ENCODE measurements at places on chromosomes 12 and 14. TPM values are rescaled to one million over a fixed set of nuclear protein-coding genes. Genes with fewer than 3 reads are reported as not detected.

DNA sequence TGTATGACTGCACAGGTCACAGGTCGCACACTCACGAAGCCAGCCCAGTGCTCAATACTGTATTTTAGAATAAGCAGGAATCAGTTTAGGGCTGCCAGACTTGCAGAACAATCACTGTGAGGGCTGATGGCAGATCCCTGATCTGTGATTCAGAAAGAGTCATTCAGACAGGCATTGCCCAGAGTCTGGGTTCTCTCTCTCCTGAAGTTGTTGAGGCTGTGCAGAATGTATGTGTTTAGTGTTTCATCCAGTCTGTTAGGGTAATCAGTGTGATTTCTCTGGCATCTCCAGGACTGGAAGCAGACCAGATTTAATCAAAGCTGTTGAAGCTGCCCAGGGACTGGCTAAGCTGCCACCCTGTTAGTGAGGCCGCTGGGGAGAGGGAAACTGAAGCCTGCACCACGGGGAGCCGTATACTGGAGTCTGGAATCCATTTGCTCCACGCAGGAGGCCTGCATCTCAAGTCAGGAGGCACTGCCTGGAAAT lies 69.3 kb downstream of the ETV6 start:
- DNase-seq: no peak

- DNase-seq: no peak
These were observed 12.7 kb downstream of the SAMD4A start for GRCh38 chr14:54579621-54580020.

DNA sequence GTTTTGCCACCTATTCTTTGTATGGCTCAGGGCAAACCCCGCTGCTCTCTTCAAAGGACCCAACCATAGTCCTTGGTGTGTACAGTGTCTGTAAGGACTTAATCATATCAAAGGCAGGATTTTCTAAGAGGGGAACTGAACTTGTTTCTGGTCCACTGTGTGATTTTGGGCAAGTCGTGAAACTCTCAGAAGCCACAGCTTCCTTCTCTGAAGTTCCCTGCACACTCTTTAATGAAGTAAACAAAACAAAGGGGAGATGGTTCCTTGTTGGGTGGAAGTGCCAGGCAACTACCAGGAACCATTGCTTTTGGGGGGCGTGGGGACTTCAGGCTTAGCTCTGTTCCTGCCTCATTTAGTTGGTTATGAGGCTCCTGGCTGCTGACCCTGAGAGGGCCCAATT lies 152.4 kb downstream of the VRK1 start:
- DNase-seq: no peak

GRCh38 chr14:55451398-55451797 lies 11.0 kb upstream of the TBPL2 start:
- no peak for DNase-seq

GRCh38 chr14:101733211-101733610 lies 28.3 kb upstream of the PPP2R5C start:
- no peak for DNase-seq

DNA sequence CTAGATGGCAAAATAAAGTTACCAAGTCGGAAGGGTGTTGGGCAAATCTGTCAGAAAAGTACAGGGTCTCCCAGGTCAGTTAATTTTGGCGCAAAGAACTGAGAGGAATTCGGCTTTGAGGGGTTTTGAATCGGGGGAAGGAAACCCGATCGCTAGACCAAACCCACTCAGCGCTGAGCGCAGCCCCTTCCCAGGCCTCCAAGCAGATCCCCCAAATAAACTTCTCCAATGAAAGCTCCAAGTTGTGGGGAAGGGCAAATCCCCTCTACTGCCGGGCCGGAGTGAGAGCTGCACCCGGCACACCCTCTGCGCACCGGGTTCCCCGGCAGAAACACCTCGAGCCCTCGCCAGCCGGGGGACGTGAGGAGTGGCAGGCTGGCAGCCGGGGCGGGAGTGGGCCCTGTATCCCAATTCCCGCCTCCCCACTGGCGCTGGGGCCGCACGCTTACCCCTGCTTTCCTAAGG lies 441 bp downstream of the E2F7 start:
- DNase-seq: no peak

GRCh38 chr14:68676511-68676943 lies 116.3 kb downstream of the ZFP36L1 start:
- DNase-seq: no peak

GRCh38 chr14:35247777-35248475 lies 44.3 kb upstream of the PSMA6 start:
- peak; percentile 5 for DNase-seq

DNA sequence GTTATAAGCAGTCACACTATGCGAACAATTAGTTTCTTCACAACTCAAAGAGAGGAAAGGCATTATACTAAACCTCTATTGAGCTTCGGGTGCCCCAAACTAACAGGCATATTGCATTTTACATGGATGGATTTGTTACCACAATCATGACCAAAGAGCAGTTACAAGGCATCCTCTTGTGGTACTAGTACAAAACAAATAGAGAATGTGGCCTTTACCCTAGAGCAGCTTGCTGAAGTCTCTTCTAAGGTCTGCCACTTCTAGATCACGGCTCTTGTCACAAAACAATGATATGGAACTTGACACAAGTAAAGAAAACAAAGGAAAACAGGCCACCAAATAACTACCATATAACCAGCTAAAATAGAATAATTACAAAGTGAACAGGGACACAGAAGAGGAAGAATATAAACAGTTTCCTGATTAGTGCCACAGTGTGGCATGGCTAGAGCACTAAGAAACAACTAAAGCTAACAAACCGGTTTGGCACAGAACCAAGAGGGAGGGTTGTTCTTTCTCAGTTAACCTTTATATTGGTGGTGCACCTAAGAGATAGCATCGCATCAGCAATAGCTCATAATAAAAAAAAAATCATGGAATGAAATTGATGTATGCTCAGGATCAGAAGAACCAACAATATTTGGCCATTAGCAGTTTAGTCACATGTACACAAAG lies 209.7 kb upstream of the ATP2B1 start:
- DNase-seq: no peak

DNA sequence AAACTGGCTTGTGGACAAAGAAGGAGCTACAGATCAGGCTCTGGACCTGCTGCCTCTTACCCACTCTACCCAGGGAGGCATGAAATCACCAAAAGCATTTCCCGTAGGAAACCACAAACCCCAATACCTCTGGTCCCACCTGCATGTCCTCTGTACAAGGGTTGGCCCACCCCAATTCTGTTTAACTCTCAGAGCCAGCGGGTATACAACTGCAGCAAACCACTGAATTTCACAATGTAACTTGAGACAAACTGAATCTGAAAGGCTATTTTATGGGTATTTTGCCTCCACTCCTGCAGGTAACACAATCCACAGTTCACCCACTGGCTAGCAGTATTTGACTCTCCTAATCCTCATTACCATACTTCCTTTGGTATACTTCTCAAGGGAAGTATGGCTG lies 16.5 kb downstream of the SIX1 start:
- no peak for DNase-seq

GRCh38 chr14:77903221-77903620 lies 103.3 kb downstream of the ADCK1 start:
- no peak for DNase-seq

GRCh38 chr12:43789941-43790340 lies 16.2 kb downstream of the TWF1 start:
- no peak for DNase-seq

- no peak for DNase-seq
These were observed 15.5 kb upstream of the NTN4 start for GRCh38 chr12:95805864-95806671.

DNA sequence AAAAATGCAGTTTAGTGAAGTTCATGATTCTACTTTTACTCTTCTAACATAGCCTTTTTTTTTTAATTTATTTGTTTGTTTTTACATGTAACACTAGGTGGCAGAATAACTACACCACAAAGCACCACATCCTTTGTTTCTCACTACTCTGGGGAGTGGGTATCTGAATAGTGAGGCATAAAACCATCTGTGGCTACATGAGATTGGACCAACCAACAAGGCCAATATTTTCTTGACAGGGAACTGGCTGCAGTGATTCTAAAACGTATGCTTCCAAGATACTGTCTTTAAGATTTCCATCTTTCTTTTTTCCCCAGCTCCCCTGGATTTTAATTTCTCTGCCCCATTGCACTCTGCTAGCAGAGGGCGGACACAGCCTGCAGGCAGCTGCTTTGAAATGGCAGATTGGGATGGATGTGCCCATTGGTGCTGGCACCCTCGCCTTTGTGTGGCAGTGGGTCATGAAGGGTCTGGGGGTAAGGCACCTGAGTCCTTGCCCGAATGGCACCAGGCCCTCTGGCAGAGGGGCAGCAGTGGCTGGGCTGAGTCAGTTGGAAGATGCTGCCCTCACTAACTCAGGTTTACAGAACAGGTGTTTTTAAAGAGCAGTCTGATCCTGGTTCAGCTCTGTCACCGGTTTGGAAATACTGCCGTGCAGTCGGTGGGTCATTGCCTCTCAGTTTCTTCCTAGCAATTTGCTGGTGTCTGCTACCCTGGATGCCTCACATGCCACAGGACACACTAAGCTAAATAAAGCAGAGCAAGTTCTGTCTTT lies 429.1 kb downstream of the RAD51B start:
- DNase-seq: no peak

GRCh38 chr12:110613071-110613770 lies 708 bp upstream of the TCTN1 start:
- no peak for DNase-seq

DNA sequence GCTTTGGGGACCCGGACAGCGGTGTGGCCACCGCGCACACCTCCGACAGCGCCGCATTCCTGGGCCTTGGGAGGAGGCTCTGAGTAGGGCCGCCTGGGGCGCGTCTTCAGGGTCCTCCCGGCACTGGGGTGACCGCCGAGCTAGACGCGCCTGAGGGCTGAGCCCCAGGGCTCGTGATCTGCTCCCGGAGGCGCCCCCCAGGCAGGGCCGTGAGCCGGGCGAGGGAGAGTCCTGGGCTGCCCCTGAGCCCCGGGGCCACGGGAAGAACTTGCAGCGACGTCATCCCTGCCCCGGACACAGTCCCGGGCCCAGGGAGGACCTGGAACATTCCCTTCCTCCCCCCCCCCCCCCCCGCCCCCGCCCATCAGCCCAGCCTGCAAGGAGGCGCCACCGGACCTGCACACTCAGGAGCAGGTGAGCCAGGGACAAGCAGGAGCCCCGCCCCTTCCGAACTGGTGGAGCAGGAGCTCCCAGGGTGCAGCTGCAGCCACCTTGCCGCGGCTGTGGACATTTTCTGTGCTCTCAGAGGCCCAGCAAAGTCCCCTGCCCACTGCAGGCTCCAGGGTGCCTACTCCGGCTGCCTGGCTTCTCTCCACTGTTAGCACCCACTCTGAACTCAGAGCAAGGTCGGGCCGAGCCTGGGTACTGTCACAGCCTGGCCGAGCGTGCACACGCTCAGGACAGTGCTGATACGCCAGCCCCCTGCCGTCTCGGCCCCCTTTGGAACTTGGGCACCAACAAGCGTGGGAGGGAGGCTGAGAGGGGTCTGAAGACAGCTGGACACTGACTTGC lies 50.7 kb downstream of the A2M start:
- DNase-seq: peak; percentile 33

GRCh38 chr12:50579757-50580267 lies 75.0 kb downstream of the DIP2B start:
- no peak for DNase-seq

GRCh38 chr14:77914073-77914721 lies 114.3 kb downstream of the ADCK1 start:
- DNase-seq: no peak

DNA sequence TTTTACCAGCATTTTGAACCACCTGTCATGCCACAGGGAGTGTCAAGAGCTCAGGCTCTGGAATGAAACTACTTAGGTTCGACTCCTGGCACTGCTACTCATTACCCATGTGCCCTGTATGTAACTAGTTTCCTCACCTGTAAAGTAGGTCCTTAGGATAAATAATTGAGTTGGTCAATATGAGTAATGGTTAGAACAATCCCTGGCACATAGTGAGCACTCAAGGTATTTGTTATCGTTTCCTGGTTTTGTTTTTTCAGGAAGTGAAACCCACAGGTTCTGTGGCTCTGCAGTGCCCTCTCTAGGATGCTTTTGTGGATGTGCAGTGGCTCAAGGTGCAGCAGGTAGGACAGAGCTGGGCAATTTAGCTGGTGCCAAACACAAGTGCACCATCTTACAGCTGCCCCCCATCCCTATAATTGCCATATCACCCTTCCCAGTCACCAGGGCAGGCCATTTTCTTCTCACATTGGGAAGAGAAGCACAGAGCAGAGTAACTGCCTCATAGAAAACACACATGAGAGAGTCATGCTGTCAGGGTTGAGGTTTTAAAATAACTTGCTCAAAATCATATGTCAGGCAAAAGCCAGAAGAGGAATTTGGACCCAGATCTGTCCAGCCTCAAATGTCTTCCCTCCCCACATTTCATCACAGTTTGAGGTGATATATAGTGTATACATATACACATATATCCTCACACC lies 297.5 kb downstream of the RPAP3 start:
- DNase-seq: peak; percentile 8

- DNase-seq: no peak
These were observed 9.7 kb downstream of the TPH2 start for GRCh38 chr12:71948390-71948789.

- no peak for DNase-seq
These were observed 8.6 kb downstream of the GLTP start for GRCh38 chr12:109871668-109872314.

GRCh38 chr14:104161602-104162367 lies 23.4 kb downstream of the KIF26A start:
- no peak for DNase-seq

GRCh38 chr14:68939181-68939892 lies 39.8 kb downstream of the ACTN1 start:
- DNase-seq: no peak

DNA sequence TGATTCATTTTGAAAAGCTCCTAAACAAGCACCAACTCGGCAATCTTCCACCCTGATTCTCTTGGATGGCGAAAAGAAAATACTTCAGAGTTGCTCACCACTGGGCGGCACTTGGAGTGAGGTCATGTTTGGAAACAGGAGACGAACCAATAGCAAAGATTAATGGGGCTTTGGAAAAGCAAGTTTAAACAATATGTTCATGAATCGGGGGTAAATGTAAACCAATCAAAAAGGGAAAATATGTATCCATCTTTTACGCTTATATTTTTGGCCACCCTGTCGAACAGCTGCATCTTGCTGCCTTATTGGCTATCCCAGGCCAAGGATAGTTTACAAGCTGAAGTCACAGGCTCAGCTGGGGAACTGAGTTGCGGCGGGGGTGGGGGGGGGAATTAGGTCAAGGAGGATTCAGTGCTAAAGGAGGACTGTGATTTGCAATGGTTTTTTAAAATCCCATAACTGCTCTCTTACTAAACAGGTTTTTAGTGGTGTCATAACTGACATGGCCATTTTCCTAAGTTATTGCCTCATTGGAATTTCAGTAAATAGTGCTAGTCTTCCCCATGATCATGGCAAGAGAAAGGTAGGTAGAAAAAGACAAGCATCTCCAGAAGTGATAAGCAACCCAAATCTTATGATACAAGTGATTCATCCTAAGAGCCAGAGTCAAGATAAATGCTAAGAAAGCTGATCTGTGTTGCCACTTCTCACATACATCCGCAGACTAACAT lies 210.6 kb downstream of the PHLDA1 start:
- no peak for DNase-seq

GRCh38 chr14:21868442-21869046 lies 194.9 kb upstream of the OR4E1 start:
- DNase-seq: peak; percentile 76

Gene MAP1LC3B2
- not detected for total RNA-seq

Gene SERPINA12
- not detected for total RNA-seq

Gene CCDC175
- total RNA-seq: not detected

Gene PRB2
- total RNA-seq: not detected

Gene CLMN
- 0.46 TPM for total RNA-seq

Gene TMEM116
- total RNA-seq: 8.2 TPM

Gene LIN7A
- 34.0 TPM for total RNA-seq

Gene MIA2
- total RNA-seq: 19.8 TPM

Gene KRT2
- not detected for total RNA-seq

Gene OR6C76
- not detected for total RNA-seq

Gene GON7
- total RNA-seq: 15.5 TPM

Measured in endothelial cell (in vitro differentiated cells).